ENCODE measurements at places on chromosomes 6 and 20.

DNA sequence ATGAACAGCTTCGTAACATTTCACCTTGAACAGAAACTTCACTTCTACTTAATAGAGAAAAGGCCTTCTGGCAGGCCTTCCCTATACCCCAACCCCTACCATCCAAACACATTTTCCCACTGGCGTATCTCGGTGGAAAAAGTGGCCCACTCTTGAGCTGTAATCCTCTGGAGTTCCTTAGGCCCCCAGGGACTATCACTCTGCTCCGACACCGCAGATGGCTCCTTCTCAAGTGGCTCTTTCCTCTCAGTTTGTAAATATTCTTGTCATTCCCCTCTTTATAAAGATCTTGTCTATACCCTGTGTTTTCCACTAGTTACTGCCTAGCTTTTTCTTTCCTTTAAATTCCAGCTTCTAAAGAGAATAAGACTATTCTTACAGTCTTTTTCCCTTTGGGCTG lies 108.7 kb downstream of the MYB start:
- no peak for DNase-seq

- no peak for DNase-seq
Observed at GRCh38 chr20:51871943-51872342, 69.6 kb upstream of the SALL4 start.

GRCh38 chr6:10081075-10081474 lies 333.8 kb downstream of the TFAP2A start:
- no peak for DNase-seq

- DNase-seq: no peak
Observed at GRCh38 chr6:70166088-70166958, 136.6 kb downstream of the COL9A1 start.

- DNase-seq: no peak
Observed at GRCh38 chr6:149636124-149636523, 12.4 kb downstream of the KATNA1 start.

DNA sequence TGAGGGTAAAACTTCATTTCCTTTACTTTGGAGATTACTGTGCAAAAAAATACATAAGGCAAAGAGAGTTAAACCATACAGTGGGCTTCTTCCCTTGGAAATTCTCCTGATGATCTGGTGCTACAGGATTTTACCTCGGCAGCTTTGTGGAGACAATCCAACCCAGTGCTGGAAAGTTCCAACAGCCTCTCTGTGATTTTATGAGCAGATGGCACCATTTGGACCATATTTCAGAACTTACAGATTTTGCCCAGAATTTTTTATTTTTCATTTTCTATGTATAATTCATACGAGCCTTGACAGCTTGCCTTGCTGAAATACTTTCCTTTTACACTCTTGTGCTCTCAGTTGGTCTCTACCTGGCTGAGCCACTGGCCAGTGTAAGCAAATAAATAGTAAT lies 43.3 kb upstream of the TNFRSF21 start:
- DNase-seq: no peak

DNA sequence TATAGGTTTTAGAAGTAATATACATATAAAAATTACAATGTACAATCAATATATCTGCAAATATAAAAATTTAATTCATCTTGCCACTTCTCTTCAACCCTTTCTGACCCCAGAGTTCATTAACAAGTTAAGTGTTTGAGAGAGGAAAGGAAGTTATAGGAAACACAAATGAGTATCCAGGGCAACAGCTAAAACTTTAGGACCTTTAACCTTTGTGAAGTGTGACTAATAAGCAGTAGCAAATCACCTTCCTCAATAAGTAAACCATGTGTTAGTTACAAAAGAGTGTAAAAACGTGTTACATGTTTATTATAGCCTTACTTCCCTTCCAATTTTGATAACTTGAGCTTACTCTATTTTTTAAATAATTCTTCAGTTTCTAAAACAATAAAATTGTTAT lies 73.4 kb upstream of the SIM1 start:
- no peak for DNase-seq

DNA sequence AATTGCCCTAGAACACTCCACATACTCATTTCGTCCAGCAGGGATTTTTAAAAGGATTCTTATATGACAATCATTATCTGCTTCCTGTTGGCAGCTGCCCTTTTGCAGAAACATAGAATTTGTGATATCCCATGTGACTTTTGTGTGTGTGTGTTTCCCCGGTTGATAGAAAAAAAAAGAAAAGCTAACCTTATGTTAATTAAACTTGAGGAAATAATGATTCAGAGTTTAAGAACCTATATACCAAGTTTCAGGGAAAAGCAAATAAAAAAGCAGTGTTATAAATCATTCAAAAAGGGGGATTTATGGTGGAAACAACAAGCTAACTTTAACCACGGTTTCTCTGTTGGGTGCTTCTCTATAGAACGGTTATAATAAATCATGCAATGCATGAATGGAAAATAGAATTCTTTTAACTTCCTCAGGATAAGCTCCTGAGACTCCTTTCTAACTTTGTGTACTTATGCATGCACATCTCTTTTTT lies 826.9 kb upstream of the EYS start:
- DNase-seq: no peak

- DNase-seq: no peak
Observed at GRCh38 chr20:17369506-17369905, 142.7 kb downstream of the PCSK2 start.

GRCh38 chr6:128731249-128732165 lies 151.4 kb upstream of the LAMA2 start:
- no peak for DNase-seq

GRCh38 chr6:162363757-162364156 lies 363.8 kb downstream of the PRKN start:
- no peak for DNase-seq
